ENCODE measurements at places on chromosomes 16 and 17.

GRCh38 chr16:75288596-75289120 is 37.2 kb upstream of the BCAR1 start:
- no peak for DNase-seq

DNA sequence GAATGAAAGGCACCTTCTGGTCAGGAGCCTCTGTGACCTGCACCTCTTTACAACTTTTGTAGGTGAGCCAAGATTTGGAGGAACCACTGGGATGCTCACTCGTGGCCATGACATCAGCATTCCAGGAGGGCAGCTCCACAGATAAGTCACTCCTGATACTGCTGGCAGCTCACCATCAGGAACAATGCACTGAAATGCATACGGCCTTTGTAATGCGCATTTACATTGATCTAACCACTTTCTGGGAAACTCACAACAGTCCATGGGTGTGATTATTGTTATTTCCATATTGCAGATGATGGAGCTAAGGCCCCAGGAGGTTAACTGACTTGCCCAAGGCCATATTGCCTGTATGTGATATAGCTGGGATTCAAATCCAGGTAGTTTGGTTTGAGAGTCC is 34.3 kb upstream of the PMFBP1 start:
- DNase-seq: no peak

GRCh38 chr17:15944759-15945526 is at the start of gene ADORA2B:
Gene ADORA2B, plus strand, starts transcription at chr17:15945130. Its CDS starts 119 bp downstream, at chr17:15945249.
- no peak for DNase-seq

DNA sequence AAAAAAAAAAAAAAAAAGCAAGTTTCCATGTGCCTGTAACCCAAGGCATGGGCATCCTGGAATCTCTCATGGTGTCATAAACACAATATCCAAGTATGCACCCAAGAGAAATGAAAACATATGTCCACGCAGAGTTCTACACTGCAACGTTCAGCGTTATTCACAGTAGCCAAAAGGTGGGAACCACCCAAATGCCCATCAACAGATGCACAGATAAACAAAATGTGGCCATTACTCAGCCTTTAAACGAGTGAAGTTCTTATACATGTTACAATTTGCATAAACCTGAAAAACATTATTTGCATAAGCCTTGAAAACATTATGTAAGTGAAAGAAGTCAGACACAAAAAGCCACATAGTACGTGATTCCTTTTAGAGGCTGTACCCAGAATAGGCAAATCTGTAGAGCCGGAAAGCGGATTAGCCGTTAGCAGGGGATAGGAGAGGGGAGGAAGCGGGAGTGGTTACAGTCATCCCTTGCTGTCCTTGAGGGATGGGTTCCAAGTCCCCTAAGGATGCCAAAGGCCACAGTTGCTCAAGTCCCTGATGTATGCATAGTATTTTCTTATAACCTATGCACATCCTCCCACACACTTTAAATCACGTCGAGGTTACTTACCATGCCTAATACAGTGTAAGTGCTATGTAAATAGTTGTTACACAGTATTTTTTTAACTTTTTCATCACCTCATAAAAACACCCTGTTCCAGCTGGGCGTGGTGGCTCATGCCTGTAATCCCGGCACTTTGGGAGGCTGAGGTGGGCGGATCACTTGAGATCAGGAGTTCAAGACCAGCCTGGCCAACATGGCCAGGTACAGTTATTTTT is 47.3 kb upstream of the DNAH17 start:
- no peak for DNase-seq

GRCh38 chr16:56824331-56824730 is 40.7 kb upstream of the SLC12A3 start:
- no peak for DNase-seq

DNA sequence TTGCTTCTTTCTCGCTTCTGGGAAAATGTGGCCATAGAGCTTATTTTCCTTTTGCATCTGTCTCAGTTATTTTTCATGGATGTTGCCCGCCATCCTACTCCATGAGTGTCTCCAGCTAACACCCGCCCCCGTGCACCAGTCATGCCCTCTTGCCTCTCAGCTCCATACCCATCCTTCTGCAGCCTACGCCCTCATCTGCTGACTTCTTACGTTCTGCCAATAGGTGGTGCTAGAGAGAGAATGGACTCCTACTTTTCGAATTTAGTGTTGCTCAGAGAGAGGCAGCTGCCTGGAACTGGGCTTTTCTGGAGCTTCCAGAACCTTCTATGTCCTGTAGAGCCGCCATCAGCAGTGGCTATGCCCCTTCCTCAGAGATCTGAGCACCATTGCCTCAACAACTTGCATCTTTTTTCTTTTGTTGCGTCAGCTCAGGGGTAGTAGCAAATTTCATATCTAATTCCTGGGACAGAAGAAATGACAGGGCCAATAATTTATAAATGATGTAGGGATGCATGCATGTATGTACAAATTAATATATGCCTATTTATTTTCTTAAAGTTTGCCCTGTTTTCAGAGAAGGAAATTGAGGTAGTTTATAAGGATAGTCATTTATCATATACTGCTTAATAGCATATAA is 119.7 kb upstream of the MYOCD start:
- DNase-seq: no peak

GRCh38 chr16:924063-924462 is 46.7 kb downstream of the LMF1 start:
- no peak for DNase-seq

DNA sequence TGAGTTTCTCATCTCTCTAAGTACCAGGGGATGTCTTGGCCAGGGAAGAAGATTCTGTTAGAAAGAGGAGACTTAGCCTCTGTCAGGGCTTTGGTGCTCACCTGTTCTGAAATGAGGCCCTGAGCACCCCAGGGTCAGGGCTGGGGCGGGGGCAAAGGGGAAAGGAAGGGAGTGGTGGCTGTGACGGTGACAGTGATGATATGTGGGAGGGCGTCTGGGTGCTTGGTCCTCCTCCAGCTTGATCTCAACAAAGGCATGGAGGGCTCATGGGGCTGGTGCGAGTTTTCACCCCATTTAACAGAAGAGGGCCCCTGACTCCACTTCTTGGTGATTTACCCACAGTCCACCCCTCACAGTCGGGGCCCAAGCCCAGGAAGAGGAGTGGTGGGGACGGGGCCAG is 15.1 kb downstream of the SOX8 start:
- DNase-seq: no peak

DNA sequence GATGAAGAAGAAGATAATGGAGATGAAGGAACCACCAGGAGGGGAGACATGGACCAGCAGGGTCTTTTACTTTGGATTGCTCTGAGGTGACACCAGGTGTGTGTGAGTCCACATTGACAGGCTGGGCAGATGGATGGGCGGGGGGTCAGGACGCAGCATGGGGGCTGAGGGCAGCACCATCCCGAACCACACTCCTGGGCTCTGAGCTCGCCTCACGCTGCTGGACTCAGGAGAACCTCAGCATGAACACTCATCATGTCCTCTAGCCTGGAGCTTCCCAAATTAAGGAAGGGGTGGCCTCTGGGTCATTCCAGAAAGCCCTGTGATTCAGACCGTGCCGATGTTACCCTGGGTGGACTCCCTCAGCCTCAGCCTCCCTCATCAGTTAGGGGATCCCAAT is 50.4 kb upstream of the MAP3K14 start:
- DNase-seq: no peak

GRCh38 chr17:57360266-57360665 is 103.9 kb downstream of the MSI2 start:
- no peak for DNase-seq

DNA sequence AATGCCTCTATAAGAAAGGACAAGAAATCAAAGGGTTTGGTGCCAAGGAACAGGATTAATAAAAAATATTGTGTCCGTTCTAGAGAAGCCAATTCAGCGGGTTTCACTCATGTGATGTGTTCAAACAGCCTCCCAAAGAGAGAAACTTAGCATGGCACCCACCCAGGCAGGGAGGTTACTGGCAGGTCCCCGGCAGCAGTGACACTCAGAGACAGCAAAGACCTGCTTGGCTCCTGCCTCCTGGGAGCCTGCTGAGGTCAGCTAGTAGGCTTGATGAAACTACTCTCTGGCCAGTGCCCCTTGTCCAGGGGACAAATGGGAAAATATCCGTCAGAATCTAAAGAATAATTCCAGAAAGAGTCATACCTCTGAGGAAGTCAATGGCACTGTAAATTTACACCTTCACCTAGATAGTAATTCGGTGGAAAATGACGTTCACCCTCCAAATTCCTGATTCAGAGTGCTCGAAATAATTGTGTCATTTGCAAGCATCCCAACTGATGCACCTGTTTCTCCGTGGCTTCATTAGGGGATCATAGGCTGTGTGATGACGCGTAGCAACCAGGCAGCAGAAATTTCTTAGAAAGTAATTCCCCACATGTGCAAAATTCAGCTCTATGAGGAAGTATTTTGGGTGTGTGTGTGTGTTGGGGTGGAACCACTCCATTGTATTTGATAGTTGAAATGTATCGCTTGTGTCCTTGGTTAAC is 481.5 kb upstream of the ZFHX3 start:
- no peak for DNase-seq

GRCh38 chr17:5210614-5211252 is 19.1 kb upstream of the ZNF594 start:
- DNase-seq: no peak

GRCh38 chr17:44006272-44006597 is 1.8 kb downstream of the NAGS start:
- DNase-seq: no peak

- no peak for DNase-seq
Measured at GRCh38 chr16:52463904-52464303, 83.0 kb downstream of the TOX3 start.

- DNase-seq: no peak
Measured at GRCh38 chr17:5598457-5598856, 14.1 kb upstream of the NLRP1 start.

DNA sequence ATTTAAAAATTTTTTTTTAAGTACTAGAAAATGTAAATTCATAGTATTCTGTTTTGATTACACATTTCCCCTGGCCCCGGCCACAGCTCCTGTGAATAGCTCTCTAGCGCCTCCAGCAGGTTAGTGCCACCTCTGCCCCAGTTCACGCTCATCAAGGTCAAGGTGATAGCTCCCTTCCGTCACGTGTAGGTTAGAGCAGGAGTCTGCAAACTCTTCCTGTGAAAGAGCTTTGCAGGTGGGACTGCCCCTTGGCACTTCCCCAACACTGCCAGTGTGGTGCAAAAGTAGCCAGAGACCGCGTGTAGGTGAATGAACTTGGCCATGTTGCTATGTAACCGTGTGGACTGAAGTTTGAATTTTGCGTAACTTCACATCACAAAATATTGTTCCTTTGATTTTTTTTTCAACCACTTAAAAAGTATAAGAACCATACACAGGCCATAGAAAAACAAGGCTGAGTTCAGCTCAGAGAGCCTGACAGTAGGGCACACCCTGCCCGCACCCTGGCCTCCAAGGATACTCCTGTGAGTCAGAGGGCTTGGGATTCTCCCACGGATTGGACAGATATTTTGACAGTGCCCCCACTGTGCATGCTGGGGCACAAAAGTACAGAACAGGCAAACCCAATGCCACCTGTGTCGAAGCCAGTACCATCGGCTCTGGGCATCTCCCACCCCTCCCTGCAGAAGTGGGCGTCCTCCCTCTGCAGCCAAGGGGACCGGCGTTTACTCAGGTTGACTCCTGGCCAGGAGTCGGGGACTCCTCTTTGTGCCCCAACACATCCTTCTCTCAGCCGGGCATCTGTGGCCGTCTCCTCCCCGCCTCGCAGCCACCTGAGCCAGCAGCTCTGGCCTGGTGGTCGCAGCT is 92.0 kb upstream of the CHMP6 start:
- peak; percentile 64 for DNase-seq

- no peak for DNase-seq
Measured at GRCh38 chr17:61183793-61184192, 215.8 kb upstream of the TBX2 start.

GRCh38 chr16:47873434-47873833 is 282.4 kb downstream of the ABCC12 start:
- no peak for DNase-seq

- no peak for DNase-seq
Measured at GRCh38 chr17:82443465-82444283, 6.9 kb downstream of the CYBC1 start.

DNA sequence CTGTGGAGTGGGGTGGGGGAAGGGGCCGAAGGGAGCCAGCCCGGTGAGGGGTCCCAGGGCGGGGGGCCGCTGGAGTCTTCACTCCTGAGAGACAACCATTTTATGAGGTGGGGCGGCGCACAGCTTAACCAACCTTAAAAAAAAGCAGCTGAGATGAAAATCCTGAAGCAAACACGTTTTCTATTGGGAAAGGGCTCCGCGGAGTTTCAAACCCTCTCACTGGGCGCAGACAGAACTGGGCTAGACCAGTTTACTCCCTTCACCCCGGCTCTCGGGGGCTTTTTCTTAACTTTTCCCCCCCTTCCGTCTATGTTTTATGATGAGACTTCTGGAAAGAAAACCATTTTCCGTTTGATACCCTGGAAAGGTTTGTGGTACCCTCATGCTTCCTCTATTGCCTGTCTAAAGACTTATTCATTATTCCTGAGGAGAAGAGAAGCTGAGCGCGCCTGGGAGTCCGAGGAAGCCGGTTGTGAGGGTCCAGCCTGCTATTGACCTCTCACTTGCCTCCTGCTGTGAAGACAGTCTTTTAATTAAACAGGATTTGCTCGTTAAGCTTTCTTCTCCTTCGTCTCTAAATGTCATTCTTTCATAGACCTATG is 482 bp upstream of the SSH2 start:
- no peak for DNase-seq

- DNase-seq: no peak
Measured at GRCh38 chr16:9363520-9363919, 272.1 kb downstream of the HAPSTR1 start.

DNA sequence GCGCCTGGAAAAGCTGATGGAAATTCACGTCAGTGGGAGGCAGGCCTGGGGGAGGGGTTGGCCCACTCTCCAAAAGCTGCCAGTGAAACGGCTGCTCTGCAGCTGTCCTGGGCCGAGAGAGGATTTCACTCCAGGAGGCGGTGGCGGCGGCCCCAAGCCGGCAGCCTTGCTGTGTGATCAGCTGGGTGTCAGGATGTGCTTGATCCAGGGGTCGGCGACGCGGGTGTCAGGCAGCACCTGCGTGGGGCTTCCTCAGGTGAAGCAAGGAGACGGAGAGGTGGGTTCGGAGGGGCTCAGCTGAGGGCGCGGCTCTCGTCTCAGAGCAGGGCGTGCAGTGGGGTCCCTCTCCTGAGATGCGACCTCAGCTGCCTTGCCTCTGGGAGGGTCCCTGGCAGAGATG is 7.0 kb downstream of the CBFA2T3 start:
- no peak for DNase-seq

All from stimulated activated CD8-positive, alpha-beta memory T cell treated with anti-CD3 and anti-CD28 coated beads, Interleukin-4, amount 100 ng/mL, for 1 hour (primary cell).